ENCODE measurements at places on chromosomes 11 and 22.
A peak's percentile ranks its signal among the peaks of the same experiment; 100 is the strongest.

DNA sequence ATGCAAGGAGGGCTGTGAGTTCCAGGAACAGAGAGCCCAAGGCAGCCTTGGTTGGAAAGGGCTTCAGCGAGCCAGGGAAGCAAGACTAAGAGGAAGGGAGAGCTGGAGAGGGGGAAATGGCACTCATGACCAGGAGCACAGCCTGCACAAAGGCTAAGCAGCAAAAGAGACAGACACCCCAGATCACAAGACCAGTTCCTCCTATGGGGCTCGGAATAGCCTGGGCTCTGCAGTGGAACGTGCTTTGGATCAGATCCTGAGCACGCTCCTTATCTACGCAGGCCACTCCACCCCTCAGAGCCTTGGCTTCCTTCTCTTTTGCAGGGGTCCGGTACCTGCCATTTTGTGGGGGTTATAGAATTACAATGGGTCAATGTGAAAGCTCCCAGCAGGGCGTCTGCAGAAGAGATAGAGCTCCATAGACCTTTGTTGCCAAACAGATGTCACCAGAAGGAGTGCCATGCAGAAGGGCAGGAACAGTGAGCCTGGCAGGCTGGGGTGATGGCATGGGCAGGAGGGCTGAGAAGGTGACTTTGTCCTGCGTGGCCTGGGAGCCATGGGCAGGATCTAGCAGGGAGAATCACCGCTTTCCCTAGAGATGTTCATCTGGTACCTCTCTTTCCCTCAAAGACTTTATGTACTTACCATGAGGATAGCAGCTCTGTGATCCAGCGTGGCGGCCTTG, 33.8 kb downstream of the ZC3H7B start:
- no peak for DNase-seq

- DNase-seq, result no peak
Observed at GRCh38 chr22:46110215-46110614, 40.1 kb upstream of the PPARA start.

DNA sequence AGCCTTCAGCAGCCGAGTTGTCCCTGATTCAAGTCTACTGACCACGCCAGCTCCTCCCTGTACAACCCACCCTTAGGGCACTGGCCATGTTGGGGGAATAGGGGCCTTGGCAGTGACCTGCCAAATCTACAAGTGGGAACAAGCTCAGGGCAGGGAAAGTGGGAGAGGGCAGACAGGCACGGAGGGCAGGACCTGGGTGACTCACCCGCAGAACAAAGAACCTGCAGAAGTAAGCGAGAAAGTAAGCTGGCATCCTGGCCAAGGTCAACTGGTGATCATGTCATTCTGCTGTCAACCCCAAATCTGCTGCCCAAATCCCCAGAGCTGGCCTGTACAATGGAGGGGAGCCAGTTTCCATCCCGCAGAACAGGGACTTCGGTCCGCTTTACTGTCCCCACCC, 7.9 kb upstream of the SCGB1A1 start:
- no peak for DNase-seq

GRCh38 chr22:32780726-32781310, 20.7 kb upstream of the TIMP3 start:
- no peak for DNase-seq

- DNase-seq, result no peak
Observed at GRCh38 chr11:12868315-12869073, 140.6 kb upstream of the RASSF10 start.

- DNase-seq, result no peak
Observed at GRCh38 chr11:74956397-74957015, 7.4 kb downstream of the SPCS2 start.

DNA sequence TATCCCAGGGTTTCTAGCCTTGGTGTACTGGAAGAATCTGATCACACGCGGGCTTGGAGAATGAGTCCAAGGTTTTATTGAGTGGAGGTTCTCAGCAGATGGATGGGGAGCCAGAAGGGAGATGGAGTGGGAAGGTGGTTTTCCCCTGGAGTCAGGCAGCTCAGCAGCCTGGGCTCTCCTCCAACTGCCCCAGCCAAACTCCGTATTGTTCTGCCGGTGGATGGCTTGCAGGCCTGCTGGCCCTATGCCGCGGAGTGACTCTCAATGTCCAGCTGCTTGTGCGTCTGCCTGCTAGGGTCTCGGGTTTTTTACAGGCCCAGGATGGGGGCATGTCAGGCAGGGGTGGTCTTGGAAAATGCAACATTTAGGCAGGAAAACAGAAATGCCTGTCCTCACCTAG, 162.4 kb upstream of the LMO1 start:
- DNase-seq, result no peak

DNA sequence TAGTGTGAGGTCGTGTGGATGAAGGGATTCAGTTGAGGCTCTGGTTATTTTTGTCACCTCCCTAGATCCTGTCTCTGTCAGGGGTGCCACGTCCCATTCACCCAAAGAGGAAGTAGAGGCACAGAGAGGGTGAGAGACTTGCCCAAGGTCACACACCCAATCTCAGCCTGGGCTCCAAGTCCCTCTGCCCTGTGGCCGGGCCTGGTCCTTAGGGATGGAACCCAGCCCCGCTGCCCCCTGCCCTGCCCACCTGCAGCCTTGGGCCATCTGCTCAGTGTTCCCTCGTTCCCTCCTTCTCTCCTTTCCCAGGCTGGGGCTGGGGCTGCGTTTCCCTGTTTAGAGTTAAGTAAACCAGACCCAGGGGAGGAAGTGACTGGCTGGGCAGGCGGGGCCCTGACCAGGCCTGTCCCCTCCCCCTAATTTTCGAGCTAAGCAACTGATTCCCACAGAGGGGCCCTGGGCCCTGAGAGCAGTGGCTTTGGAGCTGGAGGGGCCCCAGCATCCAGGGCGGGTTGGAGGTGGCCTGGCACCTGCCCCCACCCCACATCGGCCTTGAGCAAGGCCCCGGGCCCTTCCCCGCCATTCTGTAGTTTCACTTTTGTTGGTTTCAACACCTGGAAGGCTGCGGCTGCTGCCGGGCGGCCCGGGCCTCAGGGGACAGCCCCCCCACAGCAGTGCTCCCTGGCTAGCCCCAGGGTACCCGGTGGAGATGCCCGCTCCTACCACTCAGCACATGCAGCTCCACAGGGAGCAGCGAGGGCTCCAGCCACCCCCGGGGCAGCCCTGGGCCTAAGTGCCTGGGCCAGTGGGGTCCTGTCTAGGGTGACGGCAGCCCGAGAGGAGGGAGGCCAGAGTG, 1.5 kb downstream of the TCIRG1 start:
- DNase-seq, result peak; percentile 86

GRCh38 chr11:122215244-122215992, 99.4 kb upstream of the BLID start:
- peak; percentile 53 for DNase-seq

DNA sequence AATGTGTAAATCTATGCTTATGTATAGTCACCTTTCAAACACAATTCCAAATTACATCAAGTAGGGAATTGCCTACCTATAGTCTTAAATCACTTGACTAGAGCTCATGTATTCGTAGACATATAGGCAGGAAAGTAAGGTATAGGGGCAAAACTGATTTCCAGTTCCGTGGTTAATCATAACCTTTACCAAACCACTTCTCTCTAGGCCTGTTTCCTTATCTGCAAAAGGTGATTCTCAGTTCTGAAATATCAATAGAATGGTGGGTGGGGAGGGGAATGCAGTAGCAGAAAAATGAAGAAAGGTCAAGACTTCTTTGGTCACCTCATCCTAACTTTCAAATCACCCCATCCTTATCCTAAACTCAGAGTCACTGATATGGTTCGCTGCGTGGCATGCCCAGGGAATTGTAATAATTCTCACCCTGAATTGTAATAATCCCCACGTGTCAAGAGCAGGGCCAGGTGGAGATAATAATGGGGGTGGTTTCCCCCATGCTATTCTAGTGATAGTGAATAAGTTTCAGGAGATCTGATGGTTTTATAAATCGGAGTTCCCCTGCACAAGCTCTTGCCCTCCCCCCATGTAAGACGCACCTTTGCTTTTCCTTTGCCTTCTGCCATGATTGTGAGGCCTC, 1.9 kb upstream of the ANO5 start:
- no peak for DNase-seq

GRCh38 chr11:61163714-61164605, 2.7 kb upstream of the VPS37C start:
- DNase-seq, result peak; percentile 30

GRCh38 chr22:18057568-18058209, 20.1 kb upstream of the PEX26 start:
- peak; percentile 78 for DNase-seq

DNA sequence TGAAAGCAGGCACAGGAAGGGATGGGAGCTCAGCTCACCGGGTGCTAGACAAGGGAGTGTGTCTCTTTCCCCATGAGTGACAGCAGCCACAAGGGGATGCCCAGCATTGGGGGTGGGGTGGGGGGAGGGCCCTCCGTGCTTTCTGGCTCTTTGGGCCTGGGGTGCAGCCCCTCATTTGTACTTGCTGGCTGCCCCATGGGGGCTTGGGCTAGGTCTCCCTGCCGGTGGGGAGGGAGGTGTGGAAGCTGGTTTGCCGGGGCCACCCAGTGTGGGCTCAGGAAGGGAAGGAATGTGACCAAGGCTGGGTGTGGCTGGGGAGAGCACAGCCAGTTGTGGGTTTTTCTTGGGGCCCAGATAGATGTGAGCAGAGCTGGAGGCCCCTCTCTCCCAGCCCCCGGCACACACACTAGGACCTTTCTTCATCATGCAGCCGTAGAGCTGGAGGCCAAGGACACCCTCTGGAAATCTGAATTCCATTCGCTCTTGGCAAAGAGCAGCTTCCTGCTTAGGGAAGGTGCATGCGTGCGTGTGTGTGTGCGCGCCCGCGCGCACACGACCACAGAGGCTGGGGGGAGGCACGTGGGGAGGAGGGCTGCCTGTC, 25.8 kb downstream of the KCNQ1OT1 start:
- no peak for DNase-seq

DNA sequence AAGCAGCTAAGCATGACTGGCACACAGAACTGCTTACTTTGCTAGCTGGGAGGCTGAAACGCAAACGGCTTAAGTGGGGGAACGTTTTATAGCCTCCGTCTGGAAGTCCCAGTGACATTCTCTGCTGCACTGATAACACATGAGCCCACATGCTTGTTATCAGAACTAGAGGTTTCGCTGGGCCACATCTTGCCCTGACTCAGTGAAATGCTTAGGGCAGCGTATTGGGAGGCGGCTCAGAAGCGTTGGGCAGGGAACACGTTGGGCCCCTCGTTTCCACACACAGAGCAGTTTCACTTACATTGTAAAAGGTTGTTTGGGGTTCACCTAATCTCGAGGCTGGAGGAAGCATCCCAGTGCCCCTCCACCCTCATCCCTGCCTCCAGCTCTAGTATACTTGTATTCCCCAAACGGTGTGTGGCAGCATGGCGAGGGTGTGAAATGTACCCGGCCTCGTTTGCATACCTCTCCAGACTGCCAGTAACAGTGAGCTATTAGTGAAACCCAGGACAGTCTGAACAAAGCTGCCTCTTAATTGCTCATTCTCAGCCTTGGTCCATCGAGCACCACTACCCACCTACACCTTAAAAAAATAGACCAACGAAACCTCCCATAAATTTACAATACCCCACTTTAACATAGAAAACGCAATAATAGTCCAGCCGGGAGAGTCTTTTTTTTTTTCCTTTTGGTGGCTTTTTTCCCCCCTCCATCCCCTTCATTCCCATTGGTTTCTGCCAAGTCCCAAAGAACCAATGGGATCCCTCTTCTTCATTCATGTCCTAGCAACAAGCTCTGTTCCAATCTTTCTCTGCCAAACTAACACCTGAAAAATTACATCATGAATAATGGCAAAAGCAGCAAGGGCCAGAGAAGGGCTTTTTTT, 218.8 kb upstream of the SORL1-AS1 start:
- DNase-seq, result no peak

- DNase-seq, result no peak
Observed at GRCh38 chr11:123760894-123761293, 6.6 kb upstream of the OR6X1 start.

GRCh38 chr11:123588117-123588863, 66.1 kb downstream of the SCN3B start:
- no peak for DNase-seq

DNA sequence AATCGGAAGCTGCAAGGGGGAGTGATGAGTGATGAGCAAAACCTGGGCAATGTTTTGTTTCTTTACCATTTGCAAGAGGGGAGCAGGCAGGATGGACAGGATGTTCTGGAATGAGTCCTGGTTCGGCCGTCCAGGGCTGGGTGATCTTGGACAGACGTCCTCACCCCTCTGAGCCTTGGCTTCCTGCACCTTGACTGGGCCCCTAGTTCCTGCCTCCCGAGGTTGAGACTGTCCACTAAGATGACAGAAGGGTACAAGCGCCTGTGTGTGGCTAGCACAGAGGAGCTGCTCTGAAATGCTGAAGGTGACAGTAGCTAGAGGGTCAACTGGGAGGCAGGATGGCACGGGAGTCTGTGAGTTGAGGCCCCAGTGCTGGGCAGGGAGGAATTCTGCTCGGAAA, 306.2 kb downstream of the MN1 start:
- DNase-seq, result no peak

DNA sequence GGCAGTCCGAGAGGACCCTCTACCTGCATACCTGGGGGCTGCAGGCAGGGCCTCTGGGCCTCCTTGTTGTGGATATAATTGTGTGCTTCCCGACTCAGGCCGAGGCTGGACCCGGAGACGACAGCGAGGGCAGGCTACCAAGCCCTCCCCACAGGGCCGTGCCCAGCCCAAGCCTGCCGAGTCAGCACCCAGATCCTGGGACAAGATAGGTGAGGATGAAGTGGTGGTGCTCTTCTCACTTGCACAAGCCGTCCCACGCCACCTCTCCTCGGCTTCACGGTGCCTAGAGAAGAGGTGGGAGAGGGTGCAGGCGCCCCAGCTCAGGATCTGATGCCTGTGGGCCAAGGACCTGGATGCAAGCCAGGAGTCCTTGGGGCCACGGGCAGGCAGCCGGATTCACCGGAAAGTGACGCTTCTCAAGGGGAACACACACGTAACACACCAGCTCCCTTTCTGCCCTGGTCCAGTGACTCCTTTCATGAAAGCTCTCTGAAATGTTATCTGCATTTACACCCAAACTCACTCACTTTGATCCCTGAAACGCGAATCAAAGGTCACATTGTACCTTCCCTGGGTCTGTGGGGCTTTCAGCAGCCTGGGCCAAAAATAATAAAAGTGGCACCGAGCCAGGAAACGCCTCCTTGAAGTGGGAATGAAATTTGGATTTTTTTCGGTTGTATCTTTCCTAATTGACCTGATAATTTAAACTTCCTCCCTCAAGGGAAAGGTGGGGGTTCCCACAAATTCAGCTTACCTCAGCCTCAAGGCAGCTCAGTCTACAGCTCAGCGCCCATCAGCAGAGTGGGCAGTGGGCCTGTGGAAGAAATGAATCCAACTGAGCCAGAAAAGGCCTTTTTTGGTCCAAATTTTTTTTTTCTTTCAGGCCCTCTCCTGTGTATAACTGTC, 1.1 kb upstream of the GNB1L start:
- DNase-seq, result peak; percentile 55

DNA sequence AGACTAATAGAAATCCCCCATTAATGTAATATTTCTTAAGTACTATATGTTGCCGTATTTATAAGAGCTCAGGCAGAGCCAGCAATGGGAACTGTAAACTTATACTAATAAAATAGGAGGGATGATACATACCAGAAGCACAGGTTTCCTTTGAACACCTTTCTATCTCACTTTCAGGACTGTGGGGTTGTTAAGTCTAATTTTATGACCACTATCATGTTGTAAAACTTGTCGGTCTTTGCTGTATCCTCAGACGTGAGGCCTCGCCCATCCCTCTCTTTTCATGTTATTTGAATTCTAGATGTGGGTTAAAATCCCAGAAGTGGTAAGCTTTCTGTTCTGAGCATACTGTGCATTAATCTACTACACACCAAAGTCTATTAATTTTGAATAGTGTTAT, 1083.5 kb upstream of the TENM4 start:
- DNase-seq, result no peak
